CD4-positive, alpha-beta T cell treated with Interleukin-17A for 1 hour (primary cell): ENCODE measurements at places on chromosomes 12 and 14.
A peak's percentile ranks its signal among the peaks of the same experiment; 100 is the strongest.

GRCh38 chr12:99131751-99132199, 486.7 kb downstream of the APAF1 start:
- peak; percentile 2 for DNase-seq

- DNase-seq, result no peak
Observed at GRCh38 chr14:104478656-104479055, 100.9 kb upstream of the C14orf180 start.

GRCh38 chr14:68283378-68284123, 464.0 kb downstream of the RAD51B start:
- DNase-seq, result peak; percentile 71

GRCh38 chr14:77099425-77100167, 1.5 kb downstream of the CIPC start:
- no peak for DNase-seq

- no peak for DNase-seq
Observed at GRCh38 chr12:99476956-99477355, 170.6 kb upstream of the GARIN6 start.

GRCh38 chr14:64465191-64465822, at the start of gene AKAP5:
Gene AKAP5 (plus strand): TSS chr14:64465499. CDS start chr14:64468395, 2,896 bp downstream.
- peak; percentile 76 for DNase-seq

GRCh38 chr14:32939254-32940065, 781 bp downstream of the NPAS3 start:
- DNase-seq, result no peak

DNA sequence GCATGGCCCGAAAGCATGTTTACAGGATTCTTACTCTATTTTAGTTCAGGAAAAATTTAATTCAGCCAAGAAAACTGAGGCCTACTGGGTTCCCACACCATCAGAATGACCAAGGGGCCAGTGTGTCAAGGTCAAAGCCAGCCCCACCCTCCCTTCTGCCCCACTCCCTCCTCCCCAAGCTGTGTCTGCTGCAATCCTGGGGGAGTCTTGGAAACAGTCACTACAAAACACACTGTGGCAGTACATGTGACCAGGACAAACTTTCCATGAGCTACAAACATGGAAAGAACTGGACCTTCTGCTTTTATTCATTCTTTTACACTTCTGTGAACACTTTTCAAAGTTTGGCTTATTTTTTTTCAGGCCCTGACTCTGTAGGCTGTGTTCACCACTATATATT, 1228.8 kb upstream of the TMEM132C start:
- DNase-seq, result no peak

DNA sequence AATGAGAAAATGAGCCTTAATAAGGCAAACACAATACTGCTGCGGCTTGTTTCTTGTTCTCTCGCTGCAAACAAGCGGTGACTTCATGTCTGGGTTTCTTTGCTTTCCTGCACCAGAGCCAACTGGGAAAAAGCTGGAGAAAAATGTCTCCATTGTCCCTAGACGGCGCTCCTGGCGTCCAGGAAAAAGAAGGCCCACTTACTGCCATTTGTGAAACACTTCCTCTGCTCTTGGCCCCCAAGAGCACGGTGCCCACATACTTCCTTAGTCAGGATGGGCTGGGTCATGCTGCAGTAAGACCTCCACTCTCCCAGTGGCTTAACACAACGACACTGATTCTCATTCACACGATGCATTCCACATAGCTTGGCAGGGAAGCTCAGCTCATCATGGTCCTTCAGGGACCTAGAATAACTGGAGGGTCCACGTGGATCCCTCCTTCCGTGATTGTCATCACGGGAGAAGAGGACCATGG, 86.0 kb upstream of the BCL11B start:
- no peak for DNase-seq

DNA sequence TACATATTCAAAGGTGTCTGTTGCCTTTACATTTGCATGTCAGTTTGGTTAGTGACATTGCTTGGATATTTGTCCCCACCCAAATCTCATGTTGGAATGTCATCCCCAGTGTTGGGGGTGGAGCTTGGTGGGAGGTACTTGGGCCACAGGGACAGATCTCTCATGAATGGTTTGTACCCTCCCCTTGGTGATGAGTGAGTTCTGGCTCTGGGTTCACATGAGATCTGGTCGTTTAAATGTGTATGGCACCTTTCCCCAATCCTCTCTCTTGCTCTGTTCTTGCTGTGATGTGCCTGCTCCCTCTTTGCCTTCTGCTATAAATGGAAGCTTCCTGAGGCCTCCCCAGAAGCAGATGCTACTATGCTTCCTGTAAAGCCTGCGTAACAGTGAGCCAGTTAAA, 207.9 kb upstream of the DIO3 start:
- DNase-seq, result no peak

- DNase-seq, result no peak
Observed at GRCh38 chr14:88044776-88045446, 40.0 kb downstream of the GPR65 start.

GRCh38 chr12:58034712-58035111, 93.3 kb downstream of the ATP23 start:
- DNase-seq, result no peak

GRCh38 chr12:89691659-89692058, 17.0 kb downstream of the ATP2B1 start:
- no peak for DNase-seq

DNA sequence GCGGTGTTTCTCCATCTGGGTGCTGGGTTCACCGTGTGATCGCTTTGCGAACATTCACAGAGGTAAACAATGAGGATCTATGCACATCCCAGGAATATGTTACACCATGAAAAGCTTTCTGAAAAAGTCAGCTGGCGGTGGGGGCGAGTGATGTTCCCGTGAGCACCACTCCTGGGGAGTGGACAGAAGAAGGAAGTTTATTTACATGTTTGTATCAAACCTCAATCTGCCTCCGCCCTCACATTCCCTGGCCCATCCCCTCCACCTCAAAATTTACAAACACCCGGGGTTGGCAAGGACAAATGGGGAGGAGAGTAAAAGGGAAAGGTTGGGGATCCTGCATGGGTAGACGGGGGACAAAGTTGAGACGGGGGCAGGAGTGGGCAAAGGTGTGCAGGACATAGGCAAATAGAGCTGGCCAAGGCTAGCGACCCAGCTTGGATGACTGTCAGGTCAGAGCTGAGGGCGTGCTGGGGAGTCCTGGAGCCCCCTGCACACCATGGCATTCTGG, 6.9 kb downstream of the TNFRSF1A start:
- no peak for DNase-seq

DNA sequence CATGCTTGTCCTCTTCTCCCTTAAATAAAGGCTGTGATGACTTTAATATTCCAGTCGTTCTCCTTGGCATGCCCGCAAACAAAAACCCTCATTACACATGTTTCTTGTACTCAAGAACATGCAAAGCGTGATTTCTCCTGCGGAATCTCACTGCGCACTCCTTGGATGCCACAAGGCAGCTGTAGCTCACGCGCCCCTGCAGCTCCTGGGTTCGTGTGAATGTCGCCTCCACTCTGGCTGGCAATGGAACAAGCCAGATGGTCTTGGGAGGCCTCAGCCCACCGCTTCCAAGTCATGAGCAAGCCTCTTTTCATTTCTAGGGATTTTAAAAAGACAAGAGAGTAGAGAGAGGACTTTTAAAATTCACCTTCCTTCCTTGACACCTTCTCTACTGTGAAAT, 403.8 kb downstream of the PCNX1 start:
- DNase-seq, result no peak

DNA sequence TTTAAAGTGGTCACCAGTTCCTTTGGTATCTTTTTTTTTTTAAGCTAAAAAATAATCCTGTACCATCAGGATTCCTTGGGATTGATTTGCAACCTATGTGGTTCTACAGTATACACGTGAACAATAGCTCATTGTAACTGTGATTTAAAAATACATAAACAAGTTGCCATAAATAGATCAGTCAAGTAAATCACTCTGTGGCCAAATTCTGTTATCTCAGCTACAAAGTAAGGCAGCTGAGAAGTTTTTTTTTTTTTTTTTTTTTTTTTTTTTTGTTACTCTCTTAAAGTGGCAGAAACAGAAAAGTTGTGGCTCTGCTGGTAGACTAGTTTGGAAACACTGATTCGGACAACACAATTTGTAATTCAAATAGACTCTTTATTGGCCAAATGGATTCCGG, 104.5 kb downstream of the PRICKLE1 start:
- DNase-seq, result no peak

DNA sequence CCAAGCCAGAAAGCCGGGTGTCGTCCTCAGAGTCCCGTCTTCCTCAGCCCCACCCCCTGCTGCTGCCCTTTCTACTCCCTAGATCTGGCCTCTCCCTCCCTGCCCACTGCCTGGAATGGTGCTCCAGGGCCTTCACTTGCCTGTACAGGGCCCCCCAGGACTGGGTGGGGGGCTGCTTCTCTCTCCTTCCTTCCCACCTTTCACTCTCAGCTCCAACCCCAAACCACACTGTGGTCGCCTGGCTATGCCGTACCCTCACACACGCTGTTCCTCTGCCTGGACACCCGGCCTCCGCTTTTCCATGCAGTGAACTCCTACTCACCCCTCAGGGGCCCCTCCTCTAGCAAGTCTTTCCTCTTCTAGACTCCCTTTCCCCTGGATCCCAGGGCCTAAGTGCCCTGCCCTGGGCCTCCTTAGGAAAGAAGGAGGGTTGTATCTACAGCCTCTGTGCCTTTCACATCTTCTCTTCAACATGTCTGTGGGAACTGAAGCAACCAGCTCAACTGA, 25.5 kb upstream of the DIO3 start:
- DNase-seq, result no peak

DNA sequence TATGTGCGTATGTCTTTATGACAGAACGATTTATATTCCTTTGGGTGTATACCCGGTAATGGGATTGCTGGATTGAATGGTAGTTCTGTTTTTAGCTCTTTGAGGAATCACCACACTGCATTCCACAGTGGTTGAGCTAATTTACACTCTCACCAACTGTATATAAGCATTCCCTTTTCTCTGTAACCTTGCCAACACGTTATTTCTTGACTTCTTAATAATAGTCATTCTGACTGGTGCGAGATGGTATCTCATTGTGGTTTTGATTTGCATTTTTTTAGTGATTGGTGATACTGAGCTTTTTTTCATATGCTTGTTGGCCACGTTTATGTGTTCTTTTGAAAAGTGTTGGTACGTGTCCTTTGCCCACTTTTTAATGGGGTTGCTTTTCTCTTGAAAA, 49.7 kb downstream of the FRS2 start:
- DNase-seq, result no peak

DNA sequence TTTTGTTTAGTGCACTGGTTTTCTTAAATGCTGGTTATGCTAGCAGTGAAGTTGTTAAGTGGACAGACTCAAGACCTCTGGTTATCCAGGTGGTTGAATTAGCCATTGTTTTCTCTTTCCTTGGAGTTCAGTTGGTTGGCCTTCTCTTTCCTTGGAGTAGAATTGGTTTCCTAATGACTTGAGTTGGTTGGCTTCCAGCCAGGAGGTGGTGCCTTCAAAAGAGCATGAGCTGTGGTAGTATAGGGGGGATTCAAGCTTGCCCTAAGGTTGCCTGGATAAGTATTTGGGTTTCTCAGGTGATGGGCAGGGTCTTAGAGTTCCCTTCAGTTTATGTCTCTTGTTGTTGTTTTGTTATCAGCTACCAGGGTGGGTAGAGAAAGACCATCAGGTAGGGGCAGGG, 92.5 kb downstream of the ATP23 start:
- DNase-seq, result no peak

DNA sequence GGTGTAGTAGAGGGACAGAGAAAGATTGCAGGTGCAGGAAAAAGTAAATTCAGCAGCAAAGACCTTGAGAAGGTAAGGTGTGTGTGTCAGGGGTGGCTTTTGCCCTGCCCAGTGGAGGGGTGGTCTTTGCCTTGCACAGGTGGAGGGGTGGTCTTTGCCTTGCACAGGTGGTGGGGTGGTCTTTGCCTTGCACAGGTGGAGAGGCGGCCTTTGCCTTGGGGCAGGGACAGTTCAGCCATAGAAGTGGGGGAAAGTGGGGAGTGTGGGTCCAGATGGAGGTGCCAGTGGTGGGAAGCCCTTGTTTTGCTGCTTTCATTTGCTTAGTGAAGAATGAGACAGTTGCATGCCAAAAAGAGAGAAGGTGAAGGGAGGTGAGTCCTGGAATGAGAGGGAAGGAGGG, 65.7 kb downstream of the PRMT8 start:
- no peak for DNase-seq

- no peak for DNase-seq
Observed at GRCh38 chr12:118220702-118221101, 84.8 kb downstream of the PEBP1 start.

GRCh38 chr12:26195641-26196420, 458 bp downstream of the SSPN start:
- no peak for DNase-seq

DNA sequence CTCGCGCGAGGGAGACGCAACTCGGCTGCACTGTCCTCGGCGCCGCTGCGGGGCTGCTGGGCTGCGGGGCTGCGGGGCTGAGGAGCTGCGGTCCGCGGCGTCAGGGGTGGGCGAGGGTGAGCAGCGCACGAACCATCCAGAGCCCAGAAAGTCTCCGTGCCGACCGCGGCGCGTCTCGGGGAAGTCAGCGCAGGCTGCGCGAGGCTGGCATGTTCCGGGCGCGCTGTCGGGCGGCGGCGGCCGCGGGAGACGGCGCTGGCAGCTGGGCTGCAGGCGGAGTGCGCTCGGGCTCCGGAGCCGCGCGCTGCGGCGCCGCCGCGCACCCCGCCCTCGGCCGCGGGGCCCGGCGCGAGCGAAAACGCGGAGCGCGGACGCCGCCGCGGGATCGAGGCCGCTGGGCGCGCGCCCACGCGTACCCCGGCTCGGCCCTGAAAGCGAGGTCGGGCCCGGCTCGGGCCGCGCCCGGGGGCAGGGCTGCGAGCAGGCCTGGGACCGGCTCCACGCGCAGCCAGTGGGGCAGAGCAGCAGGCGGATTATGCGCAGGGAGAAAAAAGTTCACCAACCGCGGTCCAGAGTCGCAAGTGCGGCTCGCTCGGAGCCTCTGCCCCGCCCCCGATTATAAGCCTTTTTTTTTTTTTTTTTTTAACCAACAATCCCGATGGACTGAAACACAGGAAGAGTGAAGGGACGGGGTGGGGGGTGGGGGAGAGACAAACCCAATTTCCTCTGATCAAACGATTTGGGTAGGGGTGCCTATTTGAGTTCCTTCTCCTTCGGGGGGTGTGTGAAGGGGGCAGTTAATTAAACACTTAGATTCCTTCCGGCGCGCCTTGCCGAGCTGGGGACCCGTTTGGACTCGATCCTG, at the start of gene PRICKLE1:
Gene PRICKLE1, minus strand, starts transcription at position 282 of the 865 bp plus-strand sequence. CDS start 117,230 bp downstream, outside the sequence.
- no peak for DNase-seq

GRCh38 chr12:105378911-105379310, 48.4 kb downstream of the C12orf75 start:
- DNase-seq, result no peak

DNA sequence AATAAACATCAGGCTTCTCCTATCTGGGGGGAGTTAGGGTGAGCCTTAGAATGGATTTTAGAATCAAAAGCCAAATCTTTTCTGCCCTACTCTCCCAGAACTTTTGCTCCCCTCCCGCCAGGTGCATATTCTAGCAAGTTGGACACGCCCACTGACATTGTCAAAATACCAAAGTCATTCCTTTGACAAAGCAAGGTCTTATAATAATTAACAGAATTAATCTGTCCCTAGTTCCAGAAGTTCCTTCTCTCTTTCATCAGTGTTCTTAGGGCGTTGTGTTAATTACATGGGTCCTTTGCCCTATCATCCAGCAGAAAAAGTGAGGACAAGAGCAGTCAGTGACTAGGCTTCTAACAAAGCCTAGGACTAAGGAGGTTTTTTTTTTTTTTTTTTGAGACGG, 2.4 kb downstream of the PRR13 start:
- no peak for DNase-seq
